Skin of body (tissue), 3 donors: ENCODE measurements at places on chromosomes 3 and 15. TPM values are rescaled to one million over a fixed set of nuclear protein-coding genes. Genes with fewer than 3 reads are reported as not detected.

Gene DAG1
- 32.9 TPM for total RNA-seq

Gene SPINK8
- not detected for total RNA-seq

Gene SCG3
- total RNA-seq, result not detected

Gene IL12A
- total RNA-seq, result 0.30 TPM

Gene GHRL
- total RNA-seq, result not detected

Gene HHATL
- 3.9 TPM for total RNA-seq

Gene COMMD4
- total RNA-seq, result 31.1 TPM

Gene MAPKAPK3
- total RNA-seq, result 27.8 TPM

Gene INTS14
- total RNA-seq, result 23.9 TPM

Gene ADIPOQ
- 86.7 TPM for total RNA-seq

Gene SCAMP5
- 3.2 TPM for total RNA-seq

Gene CASR
- not detected for total RNA-seq

Gene GP9
- 0.49 TPM for total RNA-seq

Gene OR5K4
- total RNA-seq, result not detected
